ENCODE measurements at places on chromosomes 4 and X.

DNA sequence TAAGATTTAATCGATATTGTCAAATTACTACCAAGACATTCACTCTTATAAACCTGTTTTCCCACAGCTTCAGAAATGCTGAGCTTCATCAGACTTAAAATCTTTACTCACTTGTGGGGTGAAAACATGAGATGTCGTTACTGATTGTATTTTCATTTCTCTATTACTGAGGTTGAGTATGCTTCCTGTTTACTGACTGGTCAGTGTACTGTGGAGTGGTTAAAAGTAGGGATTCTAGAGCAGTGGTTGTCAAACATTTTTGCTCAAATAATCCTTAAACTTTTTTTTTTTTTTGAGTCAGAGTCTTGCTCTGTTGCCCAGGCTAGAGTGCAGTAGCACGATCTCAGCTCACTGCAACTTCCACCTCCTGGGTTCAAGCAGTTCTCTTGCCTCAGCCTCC lies 50.3 kb downstream of the NSUN7 start:
- DNase-seq = no peak

DNA sequence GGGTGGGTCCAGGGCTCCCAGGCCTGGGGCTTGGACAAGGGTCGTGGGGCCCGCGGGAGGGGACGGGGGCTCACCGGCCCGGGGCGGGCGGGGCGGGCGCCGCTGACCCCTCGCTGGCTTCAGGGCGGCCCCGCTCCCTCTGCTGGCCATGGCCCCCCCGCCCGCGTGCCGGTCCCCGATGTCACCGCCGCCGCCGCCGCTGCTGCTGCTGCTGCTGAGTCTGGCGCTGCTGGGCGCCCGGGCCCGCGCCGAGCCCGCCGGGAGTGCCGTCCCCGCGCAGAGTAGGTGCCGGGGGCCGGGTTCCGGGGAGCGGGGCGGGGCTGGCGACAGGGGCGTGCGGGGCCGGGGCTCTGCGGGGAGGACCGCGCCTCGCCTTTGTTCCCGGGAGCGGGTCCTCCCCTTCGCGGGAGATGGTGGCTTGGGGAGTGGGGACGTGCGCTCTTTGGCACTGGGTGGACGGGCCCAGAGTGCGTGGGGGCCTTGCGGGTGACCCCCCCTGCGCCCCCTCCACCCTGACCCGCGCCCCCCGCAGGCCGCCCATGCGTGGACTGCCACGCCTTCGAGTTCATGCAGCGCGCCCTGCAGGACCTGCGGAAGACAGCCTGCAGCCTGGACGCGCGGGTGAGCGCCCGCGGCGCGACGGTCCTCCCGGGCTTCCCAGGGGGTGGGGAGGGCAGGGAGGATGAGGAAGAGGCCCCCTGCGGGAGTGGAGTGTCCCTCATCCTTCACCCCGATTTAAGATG lies 16.8 kb upstream of the NAT8L start:
- peak; percentile 73 for DNase-seq

DNA sequence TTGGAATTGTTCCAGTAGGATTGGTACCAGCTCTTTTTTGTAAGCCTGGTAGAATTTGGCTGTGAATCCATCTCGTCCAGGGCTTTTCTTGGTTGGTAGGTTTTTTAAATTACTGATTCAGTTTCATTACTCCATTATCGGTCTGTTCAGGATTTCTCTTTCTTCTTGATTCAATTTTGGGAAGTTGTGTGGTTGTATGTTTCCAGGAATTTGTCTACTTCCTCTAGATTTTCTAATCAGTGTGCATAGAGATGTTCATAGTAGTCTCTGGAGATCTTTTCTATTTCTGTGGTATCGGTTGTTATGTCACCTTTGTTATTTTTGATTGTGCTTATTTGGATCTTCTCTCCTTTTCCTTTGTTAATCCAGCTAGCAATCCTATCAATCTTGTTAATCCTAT lies 248.7 kb downstream of the ARHGAP10 start:
- DNase-seq = no peak

DNA sequence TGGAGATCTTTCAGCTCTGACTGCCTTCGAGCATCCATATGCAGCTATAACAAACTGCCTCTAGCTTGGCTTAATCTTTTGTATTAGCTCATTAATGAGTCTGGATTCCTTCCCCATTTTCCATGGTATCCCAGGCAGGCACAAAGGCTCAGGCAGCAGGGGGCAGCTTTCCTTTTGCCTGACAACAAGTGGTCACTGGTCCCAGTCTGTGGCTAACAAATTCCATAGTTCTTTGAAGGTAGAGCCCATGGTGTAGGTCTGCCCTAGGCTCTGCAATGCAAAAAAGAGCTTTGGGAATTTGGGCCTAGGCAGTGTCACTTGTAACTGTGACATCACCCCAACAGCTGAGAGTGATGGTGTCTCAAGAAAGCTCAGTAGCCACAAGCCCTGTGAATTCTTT lies 234.4 kb upstream of the GPC4 start:
- DNase-seq = no peak

DNA sequence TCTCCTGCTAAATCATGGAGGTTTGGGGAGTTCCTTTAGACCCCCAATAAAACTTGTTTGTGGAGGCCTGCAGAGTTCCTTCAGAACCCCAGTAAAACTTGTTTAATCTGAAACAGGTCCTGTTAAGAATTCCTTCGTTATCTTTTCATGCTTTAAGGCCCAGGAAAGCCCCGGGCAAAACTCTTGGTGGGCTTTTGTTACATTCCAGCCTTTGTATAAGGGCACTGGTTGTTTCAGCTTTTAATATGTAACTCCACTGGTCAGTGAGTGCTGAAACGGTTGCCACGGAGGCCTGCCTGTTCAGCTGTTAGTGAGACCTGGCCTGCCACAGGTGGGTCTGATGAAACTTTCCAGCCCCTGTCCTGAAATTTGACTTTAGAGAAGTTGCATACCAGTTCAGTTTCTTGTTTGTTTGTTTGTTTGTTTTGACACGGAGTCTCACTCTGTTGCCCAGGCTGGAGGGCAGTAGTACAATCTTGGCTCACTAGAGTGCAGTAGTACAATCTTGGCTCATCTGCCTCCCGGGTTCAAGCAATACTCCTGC lies 12.4 kb upstream of the DHRSX start:
- DNase-seq = no peak

DNA sequence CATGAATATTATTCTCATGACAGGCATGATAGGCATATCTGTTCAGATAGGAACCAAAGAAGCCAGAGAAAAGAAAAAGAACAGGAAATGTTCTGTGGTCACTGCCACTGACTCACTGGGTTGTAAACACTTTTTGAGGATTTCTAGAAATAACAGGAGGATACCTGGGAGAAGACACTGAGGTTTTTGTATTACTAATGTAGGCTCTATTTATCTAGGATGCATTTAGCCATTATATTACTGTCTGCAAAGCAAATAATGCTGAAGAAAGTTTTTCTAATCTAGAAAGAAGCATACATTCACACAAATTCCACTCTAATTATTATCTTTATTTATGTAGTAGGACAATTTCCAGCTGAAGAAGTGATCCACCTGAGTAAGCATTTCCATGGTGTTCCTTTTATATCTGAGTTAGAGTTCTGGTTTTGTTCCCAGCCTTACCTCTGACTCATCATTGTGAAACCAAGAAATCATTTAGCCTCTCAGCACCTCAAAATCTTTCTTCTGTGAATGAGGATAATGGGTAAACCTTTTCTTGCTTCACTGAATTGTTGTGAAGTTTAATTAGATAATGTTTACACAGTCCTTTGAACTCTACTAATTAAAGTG lies 40.2 kb upstream of the EPGN start:
- DNase-seq = peak; percentile 57

DNA sequence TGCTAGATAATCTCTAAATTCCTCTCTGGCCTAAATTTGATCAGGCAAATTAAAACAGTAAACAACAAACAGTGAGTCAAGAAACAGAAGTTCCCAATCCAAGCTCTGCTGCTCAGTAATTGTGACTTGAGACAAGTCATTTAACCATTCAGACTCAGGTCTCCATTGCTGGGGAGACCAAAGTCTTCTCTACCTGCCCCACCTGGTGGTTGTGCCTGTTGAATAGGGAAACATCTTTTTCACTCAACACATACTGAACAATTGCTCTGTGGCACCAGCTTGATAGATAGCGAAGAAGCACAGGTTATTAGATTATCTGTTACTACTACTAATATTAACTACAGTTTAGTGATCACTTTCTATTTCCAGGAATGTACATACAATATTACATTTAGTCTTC lies 112.1 kb upstream of the EOLA2 start:
- DNase-seq = no peak

DNA sequence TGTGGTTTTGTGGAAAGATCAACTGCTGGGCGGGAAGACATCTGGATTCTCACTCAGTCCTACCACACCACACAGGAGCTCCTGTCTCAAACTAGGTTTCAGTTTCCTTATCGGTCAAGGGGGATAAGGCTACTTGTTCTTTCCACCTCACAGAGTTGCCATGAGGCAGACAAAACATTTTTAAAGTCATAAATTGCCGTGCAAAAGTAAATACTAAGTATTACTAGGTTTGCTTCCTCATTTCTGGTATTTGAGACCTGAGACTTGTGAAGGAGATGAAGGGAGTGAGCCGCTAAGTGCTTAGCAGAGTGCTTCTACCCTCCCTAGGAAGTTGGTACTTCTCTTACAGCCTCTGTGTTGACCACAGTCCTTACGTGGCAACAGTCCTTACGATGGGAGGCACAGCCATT lies 1.5 kb downstream of the LAP3 start:
- no peak for DNase-seq

GRCh38 chrX:101347859-101348451 lies 587 bp downstream of the TIMM8A start:
- DNase-seq = peak; percentile 13

GRCh38 chr4:109592367-109592766 lies 32.3 kb downstream of the MCUB start:
- no peak for DNase-seq

GRCh38 chr4:82559735-82560120 lies 2.1 kb downstream of the TMEM150C start:
- no peak for DNase-seq

GRCh38 chrX:10450959-10451355 lies 169.4 kb downstream of the MID1 start:
- DNase-seq = peak; percentile 16

DNA sequence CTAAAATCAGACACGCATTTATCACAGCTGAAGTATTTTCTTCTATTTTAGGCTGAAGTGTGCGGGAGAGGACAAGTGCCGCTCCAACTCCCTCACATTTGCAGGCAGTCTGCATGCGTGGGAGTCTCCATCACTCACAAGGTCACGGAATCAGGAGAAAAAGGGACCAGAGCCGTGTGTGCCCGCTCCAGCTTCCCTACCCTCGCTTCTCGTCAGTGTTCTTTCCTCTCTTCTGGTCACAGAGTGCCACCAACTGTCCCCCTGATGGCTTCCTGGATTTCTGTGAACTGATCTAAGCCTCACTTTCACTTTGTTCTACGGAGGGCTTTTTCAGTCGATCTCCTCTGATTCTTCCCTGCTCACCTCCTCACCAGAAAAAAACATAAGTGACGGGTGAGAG lies 407.4 kb upstream of the AADAT start:
- peak; percentile 13 for DNase-seq

GRCh38 chr4:80897537-80898303 lies 132.8 kb upstream of the BMP3 start:
- DNase-seq = no peak

- no peak for DNase-seq
These were observed 9.8 kb upstream of the CXXC4 start for GRCh38 chr4:104504536-104504935.

- DNase-seq = no peak
These were observed 64.0 kb downstream of the KCNIP4 start for GRCh38 chr4:21884615-21885014.

DNA sequence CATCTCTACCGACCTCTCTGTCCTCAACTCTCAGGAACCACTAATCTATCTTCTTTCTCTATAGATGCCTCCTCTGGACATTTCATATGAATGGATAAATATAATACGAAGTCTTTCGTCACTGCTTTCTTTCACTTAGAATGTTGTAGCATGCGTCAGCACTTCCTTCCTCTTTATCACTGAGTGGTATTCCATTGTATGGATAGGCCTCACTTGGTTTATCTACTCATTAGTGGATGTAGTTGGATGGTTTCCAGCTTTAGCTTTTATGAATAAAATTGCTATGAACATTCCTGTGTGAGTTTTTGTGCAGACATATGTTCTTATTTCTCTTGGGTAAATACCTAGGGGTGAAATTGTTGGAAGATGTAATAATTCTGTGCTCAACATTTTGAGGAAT lies 528.2 kb upstream of the FAT1 start:
- DNase-seq = no peak

GRCh38 chr4:123409334-123409733 lies 12.7 kb downstream of the SPRY1 start:
- DNase-seq = peak; percentile 26

DNA sequence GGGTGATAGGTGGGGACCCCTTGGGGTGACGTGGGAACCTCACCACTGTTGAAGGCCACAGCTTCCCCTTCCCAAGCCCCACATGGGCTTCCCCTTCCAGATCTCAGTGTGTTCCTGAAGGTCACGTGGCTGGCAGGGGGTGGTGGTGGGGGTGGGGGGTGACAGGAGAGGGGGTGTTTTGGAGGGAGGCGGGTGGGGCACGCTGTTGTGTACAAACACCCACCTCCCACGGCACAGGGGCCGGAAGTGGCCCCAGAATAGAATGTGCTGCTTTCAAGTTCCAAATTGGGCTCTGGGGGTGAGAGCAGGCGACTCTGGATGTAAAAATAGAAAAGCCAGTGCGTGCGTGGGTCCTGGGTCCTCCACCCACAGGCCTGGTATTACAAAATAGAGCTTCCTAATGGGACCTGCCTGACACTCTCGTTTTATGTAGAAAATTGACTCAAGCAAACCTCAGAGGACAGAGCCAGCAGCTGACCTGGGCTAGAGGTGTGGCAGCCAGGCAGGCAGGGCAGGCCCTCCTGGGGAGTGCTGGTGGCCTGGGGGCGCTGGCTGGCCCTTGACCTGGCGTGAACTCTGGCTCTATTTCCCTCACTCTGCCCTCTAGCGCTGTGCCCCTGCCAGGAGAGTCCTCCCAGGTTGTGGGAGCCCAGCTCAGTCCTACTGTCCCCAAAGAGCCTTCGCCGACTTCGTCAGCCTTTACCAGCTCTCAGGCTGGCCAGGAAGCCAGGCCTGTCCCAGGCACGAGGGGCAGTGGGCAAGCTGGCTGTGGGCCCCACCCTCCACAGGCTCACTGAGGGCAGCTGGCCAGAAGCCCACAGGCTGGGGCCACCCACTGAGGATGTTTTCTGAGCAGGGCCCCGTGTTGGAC lies 5.4 kb upstream of the SH3BP2 start:
- no peak for DNase-seq

GRCh38 chrX:97728215-97728614 lies 844.5 kb downstream of the RPA4 start:
- no peak for DNase-seq

- no peak for DNase-seq
These were observed 54.0 kb upstream of the NKAP start for GRCh38 chrX:119997570-119997969.

- DNase-seq = no peak
These were observed 6.3 kb upstream of the SGMS2 start for GRCh38 chr4:107818301-107818910.

GRCh38 chr4:170386511-170386910 lies 296.8 kb upstream of the AADAT start:
- DNase-seq = no peak

DNA sequence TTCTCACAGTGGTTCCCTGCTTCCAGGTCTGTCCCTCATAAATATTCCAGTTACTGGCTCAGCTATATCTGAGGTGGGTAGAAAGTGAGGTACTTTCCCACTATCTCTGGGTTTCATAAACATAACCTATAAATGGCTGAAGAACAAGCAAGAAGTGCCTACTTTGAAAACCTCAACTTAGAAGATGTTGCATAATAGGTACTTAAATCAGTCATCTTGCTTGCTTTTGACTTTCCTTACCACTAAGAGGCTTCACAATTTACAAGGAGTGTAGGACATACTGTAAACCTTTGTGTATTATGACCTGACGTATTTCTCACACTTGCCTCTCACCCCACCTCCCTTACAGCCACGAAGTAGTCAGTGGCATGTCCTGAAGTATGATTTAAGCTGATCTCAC lies 145.9 kb downstream of the PCDH19 start:
- DNase-seq = no peak

Measured in GM03348 (cell line).